ENCODE measurements at places on chromosomes 4 and X. TPM values are rescaled to one million over a fixed set of nuclear protein-coding genes. Genes with fewer than 3 reads are reported as not detected.

The ZNF732 gene
- 0.53 TPM for total RNA-seq

The TLR10 gene
- total RNA-seq = 1.6 TPM

The LIMCH1 gene
- 195 TPM for total RNA-seq

The SPATA18 gene
- 10.8 TPM for total RNA-seq

The XKRX gene
- 0.27 TPM for total RNA-seq

The NLGN3 gene
- 20.6 TPM for total RNA-seq

The IL9R gene
- not detected for total RNA-seq

The JADE3 gene
- 7.4 TPM for total RNA-seq

The SERTM2 gene
- 0.76 TPM for total RNA-seq

The SYN1 gene
- 2.9 TPM for total RNA-seq

The SLC6A14 gene
- 0.18 TPM for total RNA-seq

The TEX13B gene
- total RNA-seq = not detected

The SLC10A4 gene
- total RNA-seq = not detected

The PCDH19 gene
- 16.4 TPM for total RNA-seq

The SLC6A8 gene
- total RNA-seq = 23.2 TPM

The SOWAHB gene
- total RNA-seq = not detected

The STAP1 gene
- total RNA-seq = 0.36 TPM

The VCX gene
- total RNA-seq = not detected

The RTL5 gene
- 16.2 TPM for total RNA-seq

The HELT gene
- not detected for total RNA-seq

The ITIH6 gene
- total RNA-seq = not detected

The MAMLD1 gene
- total RNA-seq = 15.3 TPM

The KIAA1210 gene
- total RNA-seq = 0.27 TPM

The GYPE gene
- total RNA-seq = 1.2 TPM

The MAGEC2 gene
- total RNA-seq = not detected

The FGF13 gene
- total RNA-seq = 10.4 TPM

The STK32B gene
- 1.6 TPM for total RNA-seq

The ZNF141 gene
- 34.5 TPM for total RNA-seq

The FAM53A gene
- 1.9 TPM for total RNA-seq

The RHOH gene
- total RNA-seq = 2.5 TPM

The PNMA6F gene
- total RNA-seq = not detected

Measured in sciatic nerve (tissue), 2 donors.